ENCODE measurements at places on chromosomes 16 and 17. TPM values are rescaled to one million over a fixed set of nuclear protein-coding genes. Genes with fewer than 3 reads are reported as not detected.

DNA sequence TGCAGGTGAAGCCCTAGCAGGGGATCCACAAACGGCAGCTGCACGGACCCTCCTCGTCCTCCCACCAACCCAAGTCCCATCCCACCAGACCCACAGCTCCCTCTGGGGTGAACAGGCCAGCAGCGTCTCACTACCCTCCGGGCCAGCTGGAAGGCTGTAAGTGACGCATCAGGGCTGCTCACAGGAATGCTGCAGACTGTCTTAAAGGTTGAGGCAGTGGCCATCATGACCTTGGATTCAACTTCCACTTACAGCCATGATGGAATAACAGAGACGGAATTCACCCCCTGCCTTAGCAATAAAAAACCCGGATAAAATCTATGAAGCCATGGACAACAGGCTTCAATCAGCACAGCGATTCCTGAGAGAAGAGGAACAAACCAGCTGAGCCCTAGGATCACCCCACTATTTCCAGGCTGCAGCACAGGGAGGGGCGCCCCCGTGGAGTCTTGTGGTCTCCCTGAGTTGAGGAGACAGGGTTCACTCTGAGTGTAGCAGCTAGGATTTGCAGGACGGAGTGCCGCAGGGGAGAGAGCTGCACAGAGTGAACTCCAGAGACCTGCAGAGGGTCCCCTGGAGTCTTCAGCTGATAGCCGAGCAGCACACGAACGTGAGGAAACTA, 10.5 kb downstream of the FAM83G start:
- DNase-seq = no peak

GAS7 gene
- 31.2 TPM for total RNA-seq

GRCh38 chr17:12580640-12581039, 85.0 kb upstream of the MYOCD start:
- no peak for DNase-seq

ALOX15B gene
- total RNA-seq = 5.3 TPM

DNA sequence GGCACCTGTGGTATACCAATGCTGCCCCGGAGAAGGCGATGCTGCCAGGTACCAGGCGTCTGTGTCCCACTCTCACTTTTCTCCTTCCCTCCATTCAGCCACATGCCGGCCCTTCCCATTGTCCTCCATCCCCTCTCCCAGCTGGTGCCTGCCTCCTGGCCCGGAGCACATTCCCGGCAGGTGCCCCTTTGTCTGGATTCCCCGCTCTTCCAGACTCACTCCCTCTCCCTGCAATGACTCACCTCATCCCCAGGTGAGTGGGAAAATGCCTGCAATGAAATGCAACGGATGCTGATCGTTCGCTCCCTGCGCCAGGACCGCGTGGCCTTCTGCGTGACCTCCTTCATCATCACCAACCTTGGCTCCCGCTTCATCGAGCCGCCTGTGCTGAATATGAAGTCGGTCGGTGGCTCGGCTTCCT, 10.4 kb upstream of the KDM6B start:
- no peak for DNase-seq

ZNF652 gene
- total RNA-seq = 44.6 TPM

DNA sequence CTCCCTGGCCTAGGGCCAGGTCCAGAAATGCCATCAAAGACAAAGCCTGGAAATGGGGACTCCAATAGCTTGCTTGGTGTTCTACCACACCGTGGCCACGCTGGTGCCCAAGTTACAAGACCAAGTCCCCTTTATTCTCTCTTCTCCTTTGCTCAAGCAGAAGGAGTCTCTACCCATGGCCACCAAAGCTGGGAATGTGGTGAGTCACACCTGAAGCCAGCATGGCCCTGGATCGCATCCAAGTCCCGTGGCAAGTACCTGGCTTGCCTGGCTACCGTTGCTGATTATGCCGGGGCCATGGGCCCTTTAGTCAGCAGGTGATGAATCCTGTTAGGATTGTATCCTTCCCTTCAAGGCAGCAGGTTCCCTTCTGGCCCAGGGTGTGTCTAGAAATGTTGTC, 260.0 kb downstream of the HAPSTR1 start:
- no peak for DNase-seq

DNA sequence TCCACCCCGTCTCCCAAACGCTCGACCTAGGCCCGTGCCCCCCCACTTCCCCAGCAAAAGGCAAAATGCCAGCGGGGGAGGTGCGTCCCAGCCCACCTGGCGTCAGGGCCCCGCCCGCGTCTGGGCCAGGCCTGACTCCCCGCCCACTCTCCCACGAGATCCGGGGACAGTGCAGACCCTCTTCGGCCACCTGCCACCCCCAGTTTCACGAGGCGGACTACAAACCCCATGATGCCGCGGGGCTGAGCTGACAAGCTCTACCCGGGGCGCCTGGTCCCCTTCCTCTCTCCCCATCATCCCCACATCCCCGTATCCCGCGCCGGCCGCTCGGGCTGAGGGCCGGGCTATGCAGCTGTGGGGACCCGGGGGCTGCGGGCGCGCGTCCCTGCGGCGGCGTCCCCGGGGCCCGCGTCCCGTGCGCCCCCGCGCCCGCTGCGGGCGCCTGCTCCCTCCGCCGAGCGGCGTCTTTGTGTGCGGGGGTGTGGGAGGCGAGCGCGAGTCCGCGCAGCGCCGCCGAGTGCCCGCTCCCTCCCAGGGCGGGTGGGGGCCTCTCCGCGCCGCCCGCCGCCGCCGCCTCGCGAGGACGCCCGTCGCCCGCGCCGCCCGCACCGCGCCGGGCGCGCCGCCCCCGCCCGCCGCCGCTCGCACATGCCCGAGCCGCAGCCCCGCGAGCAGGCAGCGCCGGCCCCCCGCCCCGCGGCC, at the start of gene ANKRD13B:
ANKRD13B (plus strand) TSS at position 283 of the 702 bp plus-strand sequence. CDS start 490 bp downstream, outside the sequence.
- DNase-seq = no peak

PIRT gene
- total RNA-seq = not detected

DNA sequence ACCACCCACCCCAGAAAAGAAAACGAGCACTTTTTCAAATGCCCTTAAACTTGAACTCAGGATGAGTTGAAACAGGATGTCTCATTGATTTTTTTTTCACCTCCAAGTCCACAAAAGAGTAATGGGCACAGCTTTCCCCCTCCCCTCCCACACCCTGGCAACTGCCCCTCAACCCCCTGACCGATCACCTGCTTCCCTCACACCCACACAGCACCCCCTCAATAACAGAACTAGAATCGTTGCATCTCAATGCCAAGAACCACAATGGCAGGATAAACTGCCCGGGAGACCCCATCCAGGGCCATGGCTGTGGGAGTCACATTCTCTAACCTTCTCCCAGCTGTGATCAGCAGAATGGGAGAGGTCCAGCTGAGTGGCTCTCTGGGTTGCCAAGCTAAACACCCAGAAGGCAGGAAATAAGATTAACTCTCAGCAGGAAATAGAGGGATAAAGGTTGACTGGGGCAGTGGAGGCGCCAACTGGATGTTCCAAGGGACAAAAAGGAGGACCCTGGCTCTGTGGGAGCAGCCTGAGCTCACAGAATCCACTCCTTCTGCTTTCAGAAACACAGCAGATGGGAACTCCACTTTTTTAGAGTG, 128.0 kb upstream of the SDK2 start:
- no peak for DNase-seq

GRCh38 chr16:20799599-20799998, 6.7 kb downstream of the ERI2 start:
- no peak for DNase-seq

DNA sequence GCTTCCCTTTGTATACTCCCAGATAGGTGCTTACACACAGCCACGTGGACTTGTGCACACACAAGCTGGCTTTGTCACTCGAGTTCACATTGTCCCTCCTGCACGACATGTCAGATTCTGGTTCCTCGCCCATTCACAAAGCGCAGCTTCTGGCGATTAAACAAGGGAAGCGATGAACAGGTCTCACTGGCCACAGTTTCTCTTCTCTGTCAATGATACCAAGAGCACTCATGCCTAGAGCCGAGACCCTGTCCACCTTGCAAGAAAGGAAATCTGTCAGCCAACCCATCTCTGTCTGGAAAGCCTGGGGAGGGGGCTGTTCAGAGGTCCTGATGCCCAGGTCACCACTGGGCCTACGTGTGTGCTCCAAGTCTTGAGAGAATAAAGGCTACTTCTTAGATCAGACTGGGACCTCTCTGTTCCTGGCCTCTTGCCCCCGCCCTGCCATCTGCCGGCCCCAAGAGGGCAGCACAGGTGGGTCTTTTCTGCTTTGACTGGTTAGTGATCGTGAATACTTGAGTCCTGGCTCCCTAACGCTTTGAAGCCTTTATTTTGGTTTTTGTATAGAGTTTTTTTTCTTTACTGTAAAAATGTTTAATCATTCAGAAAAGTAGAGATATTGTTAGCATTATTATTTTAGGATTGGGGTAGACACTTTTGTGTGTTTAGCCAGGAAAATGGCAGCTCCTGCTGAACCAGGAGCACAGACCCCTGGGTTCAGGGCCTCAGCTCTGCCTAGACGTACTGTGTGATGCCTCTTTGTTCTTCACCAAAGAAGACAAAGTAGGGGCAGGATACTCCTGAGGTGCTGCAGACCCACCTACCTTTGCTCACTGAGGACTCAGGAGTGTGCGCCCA, 104.7 kb downstream of the MRM1 start:
- DNase-seq = no peak

DNA sequence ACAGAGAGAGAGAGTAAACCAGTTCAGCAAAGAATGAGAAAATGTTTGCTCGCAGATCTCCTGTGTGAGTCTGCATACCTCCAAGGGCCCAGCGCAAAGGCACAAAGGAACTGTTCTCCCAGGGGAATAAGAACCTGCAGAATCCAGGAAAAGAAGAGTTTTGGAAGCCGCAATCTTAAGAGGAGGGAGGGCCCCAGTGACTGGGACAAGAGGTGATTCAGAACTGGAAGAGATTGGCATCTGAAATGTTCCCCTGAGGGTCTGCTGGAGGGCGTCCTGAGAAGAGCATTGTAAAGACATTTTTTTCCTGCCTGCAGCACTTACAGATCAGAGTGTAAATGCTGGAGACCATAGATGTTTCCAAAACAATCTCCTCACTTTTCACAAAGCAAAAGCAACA, 6.1 kb downstream of the ATMIN start:
- DNase-seq = no peak
